Suppressor macrophage treated with lipopolysaccharide for 1 hour (primary cell): ENCODE measurements at places on chromosomes 5 and 9.
A peak's percentile ranks its signal among the peaks of the same experiment; 100 is the strongest.

DNA sequence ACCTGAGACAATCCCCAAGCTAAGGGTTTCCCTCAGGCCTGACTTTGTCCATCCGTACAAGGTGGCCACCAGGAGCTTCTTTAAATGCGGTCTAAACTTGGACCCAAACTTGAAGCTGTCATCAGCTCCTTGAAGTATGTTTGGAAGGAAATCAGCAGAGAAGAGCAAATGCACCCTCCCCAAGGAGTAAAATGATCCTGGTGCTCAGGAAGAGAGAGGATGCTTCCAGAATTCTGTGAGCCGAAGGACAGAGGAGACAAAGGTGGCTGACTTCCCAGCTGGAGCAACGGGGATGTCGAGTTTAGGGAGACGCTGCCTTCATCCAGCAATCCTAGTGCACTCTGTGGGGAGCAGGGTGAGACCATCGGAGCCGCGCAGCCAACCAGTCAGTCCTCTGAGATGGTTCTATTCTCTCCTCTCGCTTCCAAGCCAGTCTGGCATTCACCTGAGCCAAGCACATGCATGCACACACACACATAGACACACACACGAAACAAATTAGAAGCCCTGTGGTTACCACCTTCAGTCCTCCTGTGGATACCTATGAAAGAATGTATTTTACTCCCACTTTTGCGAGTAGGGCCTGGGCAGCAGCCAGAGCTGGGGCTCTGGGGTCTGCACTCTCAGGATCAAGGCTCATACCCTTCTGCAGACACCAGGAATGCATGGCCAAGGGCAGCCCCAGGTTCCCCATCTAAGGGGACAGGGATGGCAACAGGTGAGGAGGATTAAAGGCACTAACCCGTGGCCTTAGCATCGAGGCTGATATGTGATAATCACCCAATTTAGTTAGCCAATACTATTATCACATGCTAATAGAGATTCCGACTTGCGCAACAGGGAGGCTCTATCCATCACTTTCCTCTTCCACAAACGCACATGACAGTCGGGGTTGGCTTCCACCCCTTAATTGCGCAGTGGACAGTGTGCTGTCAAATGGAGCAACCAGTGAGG is 75.8 kb downstream of the GTF3C4 start:
- no peak for DNase-seq

DNA sequence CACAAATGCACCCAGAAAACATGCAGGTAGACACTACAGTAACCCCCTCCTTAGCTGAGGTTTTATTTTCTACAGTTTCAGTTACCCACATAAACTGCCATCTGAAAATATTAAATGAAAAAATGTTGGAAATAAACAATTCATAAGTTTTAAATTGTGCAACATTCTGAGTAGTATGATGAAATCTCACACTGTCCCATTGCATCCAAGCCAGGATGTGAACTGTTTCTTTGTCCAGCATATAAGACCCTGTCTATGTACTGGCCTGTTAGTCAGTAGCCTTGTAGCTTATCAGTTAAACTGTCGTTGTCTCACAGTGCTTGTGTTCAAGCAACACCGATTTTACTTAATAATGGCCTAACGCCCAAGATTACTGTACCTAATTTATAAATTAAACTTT is 630.5 kb downstream of the ANXA1 start:
- DNase-seq = no peak

GRCh38 chr9:13575558-13575957 is 296.1 kb upstream of the MPDZ start:
- DNase-seq = no peak

GRCh38 chr5:89989776-89990175 is 419.8 kb downstream of the CETN3 start:
- DNase-seq = no peak

DNA sequence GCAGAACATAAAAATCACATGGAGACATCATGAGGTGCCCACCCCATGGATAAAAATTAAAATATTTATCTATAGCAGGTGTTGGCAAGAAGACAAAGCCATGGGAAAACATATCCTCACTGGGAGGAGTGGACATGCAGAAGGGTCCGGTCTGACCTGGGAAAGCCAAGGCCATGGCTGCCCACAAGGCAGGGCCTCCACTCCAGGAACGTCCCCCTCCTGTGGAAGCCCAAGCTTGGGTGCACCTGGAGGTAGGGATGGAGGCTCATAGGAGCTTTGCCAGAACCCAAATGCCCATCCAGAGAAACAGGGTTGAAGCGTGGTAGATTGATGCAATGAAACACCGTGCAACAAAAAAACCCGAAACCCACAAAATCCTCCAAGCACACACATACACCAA is 81.4 kb upstream of the COL5A1 start:
- no peak for DNase-seq

DNA sequence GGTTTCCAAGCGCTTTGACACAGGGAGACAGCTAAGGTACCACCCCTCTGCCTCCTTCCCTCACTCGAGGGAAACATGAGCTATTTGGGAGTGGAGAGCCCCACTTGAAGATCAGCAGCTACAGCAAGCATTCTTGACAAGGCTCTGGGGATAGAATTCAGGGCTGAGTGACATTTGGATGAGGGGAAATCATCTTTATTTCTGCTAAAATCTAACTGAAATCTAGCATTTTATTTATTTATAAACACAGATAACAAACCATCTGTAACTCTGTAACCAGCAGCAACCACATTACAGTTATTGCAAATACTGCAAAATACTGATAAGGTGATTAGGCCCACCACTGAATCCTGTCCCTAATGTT is 22.4 kb downstream of the RNF130 start:
- no peak for DNase-seq

GRCh38 chr9:99349870-99350269 is 127.8 kb downstream of the SEC61B start:
- DNase-seq = no peak

GRCh38 chr5:11048760-11049159 is 287.7 kb upstream of the DAP start:
- no peak for DNase-seq

DNA sequence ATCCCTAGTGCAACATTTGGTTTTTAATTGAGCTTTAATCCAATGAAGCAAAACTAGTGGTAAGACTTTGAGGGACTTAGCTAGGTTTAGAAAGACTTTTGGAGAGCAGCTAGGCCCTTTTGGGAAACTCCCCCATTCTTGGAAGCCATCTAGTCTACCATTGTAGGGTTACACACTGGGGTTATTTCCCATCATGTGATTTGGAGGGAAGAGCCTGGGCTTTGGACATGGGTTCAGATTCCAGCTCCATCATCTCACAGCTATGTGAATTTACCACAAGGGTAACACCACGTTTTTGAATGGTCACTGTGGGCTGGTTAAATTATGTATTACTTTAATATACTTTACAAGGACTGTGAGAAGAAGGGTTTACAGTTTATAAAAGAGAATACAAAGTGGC is 18.3 kb upstream of the TNFSF15 start:
- peak; percentile 56 for DNase-seq
